ENCODE measurements at places on chromosomes 7 and 10.

DNA sequence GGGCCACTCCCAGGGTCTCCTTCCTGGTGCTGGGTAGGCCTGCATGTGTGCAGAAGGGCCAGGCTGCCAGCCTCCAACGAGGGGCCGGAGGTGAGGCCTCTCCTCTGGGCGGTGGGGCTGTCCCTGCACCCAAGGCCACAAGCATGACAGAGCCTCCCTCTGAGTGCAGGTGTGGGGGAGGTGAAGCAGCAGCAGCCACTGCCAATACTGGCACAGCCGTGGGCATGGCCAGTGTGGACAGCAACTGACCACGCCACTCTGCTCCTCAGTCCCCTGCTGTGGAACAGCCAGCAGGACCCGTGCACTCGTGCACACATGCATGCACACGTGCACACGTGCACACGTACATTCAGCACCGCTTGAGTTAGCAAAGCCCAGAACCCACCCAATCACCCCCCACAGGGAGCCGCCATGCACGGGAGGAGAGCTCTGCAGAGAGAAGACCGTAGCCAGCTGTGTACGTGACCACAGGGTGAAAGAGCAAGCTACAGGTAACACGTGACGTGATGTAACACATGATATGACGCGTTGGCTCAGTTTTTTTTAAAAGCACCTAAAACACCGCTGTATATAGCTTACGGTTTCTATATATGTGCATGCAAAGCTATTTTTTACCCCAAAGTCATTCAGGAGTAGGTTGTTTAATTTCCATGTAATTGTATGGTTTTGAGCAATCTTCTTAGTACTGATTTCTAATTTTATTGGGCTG, 23.1 kb downstream of the PAPOLB start:
- DNase-seq, result no peak

DNA sequence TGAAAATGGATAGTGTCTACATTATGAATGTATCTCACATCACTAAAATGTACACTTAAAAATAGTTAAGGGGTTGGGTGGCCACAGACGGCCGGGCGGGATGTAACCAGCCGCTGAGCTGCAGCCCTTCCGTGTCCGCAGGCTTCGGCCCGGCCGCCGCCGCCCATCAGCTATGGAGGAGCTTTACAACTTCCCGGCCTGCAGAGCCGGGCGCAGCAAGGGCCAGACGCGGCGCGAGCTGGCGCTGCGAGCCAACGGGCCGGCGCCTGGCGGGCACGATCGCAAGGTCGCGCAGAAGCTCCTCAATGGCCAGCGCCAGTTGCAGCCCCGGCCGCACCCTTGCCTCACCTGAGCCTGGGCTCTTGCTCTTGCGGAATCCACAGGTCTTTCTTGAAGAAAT, 69.1 kb downstream of the KMT2C start:
- DNase-seq, result no peak

DNA sequence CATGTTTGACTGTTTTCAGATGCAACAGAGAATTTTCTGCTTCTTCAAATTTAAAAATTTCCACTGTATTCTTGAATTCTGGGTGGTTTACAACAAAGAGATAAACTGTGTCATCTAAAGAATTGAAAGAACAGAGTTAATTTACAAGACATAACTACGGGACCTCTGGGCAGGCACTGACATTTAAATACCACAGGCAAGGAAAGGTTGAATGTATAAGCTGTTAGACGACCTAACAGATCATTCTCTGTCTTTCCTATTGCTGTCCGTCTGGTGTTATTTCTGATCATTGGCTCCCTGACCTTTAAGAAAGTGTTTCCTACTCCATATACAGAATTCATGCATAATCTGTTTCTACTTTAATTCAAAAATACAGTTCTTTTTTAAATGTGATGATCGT, 15.5 kb upstream of the PON3 start:
- no peak for DNase-seq

- DNase-seq, result no peak
Observed at GRCh38 chr7:116293139-116293538, 82.8 kb downstream of the TES start.

DNA sequence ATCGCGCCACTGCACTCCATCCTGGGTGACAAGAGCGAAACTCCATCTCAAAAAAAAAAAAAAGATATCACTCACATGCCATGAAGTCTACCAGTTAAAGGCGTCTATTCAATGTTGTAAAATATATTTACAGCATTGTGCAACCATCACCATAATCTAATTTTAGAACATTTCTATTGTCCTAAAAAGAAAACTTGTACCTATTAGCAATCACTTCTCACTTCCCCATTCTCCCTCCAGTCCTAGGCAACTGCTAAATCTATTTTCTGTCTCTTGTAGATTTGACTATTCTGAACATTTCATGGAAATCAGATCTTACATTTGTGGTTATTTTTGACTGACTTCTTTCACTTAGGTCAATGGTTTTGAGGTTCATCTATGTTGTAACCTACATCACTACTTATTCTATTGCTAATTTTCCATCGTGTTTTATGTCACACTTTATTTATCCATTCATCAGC, 25.2 kb upstream of the OTUD1 start:
- peak; percentile 56 for DNase-seq

GRCh38 chr7:100875356-100875751, 451 bp downstream of the SRRT start:
- no peak for DNase-seq

DNA sequence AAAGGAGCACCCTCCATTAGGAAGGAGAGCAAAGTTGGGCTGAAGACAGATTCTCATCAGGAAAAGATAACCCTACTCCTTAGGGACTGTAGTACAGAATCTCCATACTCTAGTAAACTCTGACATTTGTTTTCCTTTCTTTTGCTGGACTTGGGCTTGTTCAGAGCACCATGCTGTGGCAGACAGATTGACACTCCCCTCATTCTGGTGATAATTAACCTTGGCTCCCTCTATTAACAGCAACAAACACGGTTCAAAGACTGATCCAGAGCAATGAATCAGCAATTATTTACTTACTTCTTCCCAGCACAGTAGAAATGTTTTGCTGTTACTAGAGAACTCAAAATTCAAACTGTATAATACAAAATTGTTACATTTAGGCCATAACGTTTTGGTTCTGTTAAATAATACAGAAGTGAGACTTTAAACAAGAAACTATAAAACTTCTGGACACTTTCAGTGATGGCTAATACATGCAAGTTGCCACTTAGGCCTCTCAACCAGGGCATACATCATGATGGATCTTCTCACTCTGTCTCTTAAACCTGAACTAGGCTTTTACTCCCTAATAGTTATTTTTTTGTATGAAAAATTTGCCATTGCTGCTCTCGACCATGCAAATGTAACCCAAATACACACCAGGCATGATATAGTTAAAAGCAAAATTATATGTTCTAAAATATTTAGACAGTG, 639.0 kb downstream of the IPMK start:
- peak; percentile 2 for DNase-seq

GRCh38 chr7:3321206-3321605, 20.2 kb downstream of the SDK1 start:
- no peak for DNase-seq

- no peak for DNase-seq
Observed at GRCh38 chr10:17003651-17004286, 125.8 kb downstream of the CUBN start.

DNA sequence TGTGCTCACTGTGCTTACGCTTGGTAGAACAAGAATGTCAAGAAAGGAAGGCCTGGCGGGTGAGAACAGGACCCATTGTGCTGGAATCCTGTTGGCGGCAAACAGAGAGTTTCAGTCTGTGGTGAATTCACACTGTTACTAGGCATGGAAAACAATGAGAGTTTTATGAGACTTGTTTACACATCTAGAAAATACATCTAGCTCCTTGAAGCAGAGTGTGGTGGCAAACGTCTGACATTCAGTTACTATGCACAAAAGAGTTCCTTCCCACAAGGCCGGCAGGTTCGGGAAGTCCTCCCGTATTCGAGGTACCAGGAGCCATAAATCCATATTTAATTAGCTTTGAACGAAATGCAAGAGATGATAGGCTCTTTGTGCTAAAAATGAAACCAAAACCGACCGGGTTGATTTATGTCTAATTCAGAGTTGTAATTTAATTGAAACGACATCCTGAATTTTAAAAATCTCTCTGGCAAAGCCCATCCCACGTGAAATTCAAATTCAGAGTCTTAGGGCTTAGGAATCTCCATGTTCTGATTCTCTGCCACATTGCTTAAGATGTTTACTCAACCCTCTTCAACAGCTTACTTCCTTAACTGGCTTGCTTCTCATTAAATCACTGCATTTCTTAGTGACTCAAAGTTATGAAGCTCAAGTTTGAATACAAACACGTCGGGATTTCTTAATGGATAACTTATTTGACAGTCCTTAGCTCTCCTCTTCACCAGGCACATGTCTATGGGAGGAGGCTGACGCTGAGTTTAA, 299.9 kb upstream of the PITRM1 start:
- DNase-seq, result peak; percentile 97

- no peak for DNase-seq
Observed at GRCh38 chr10:4807761-4808507, 18.1 kb upstream of the AKR1E2 start.

DNA sequence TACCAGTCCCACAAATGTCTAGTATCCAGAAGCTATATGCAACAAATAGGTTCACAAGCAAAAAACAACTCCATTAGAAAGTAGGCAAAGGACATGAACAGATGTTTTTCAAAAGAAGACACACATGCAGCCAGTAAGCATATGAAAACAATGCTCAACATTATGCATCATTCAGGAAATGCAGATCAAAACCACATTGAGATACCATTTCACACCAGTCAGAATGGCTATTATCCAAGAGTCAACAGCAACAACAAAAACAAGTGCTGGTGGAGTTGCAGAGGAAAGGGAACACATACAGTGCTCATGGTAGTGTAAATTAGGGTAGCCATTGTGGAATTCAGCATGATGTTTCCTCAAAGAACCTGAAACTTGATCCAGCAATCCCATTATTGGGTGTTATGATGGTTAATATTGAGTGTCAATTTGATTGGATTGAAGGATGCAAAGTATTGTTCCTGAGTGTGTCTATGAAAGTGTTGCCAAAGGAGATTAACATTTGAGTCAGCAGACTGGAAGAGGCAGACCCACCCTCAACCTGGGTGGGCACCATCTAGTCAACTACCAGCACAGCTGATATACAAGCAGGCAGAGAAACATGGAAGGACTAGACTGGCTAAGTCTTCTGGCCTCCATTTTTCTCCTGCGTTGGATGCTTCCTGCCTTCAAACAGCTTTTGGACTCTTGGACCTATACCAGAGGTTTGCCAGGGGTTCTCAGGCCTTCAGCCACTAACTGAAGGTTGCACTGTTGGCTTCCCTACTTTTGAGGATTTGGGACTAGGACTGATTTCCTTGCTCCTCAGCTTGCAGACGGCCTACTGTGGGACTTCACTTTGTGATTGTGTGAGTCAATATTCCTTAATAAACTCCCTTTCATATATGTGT, 218.4 kb upstream of the SEMA3D start:
- no peak for DNase-seq

DNA sequence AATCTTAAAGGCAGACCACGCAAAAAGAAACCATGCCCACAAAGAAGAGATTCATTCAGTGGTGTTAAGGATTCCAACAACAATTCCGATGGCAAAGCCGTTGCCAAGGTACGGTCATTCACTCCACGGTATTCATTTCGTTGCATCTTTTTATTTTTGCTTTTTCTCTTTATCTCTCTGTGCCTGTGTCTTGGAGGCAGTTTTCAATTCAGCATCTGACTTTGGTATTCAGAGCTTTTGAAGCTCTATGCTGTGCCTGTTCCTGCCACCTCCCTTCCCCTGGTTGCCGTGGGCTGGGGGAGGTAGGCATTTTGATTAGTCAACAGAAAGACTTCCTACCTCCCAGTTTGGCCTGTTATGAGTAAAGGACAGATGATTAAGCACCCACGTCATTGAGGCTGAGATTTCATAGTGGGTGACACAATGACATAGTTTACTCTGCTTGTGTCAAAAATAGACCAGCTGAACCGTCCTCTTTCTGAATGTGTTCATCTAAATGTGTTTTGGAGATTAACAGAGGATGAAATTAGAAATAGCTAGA, 149.5 kb downstream of the ARID5B start:
- DNase-seq, result peak; percentile 68

DNA sequence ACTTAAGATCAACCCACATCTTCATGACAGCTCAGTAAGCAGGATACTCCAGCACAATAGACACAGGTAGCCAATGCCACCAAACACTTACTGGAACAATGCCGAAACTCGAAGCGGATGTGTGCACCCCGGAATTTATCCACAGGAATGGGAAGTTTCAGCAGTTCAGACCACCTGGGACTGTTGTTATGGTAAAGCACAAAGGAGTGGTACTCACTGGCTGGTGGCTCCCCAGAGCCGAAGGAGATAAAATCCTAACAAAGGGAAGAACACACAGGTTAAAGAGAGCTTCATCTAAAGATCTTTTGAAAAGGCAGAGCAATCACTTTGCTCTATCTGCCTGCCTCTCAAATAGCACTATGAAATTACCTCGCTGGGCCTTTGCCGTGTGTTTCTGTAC, 305.9 kb downstream of the DOCK4 start:
- no peak for DNase-seq

GRCh38 chr7:13032576-13032975, 345.1 kb downstream of the ARL4A start:
- no peak for DNase-seq

DNA sequence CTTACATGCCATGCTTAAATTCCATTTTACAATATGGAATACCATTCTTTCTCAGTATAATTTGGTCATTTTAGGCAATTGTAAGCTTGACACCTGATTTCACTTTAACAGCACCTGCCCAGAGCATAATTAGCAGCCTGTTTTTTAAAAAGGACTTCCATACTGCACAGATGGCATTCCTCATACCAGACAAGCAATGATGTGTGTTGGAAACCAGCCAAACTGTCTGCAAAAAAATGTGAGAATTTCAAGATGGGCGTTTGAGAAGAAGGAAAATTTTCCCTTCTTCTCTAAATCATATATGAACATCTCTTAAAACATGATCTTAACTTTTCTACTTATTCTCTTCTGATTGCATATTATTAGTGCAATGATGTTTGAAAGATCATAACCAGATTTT, 40.4 kb upstream of the AGMO start:
- DNase-seq, result no peak

GRCh38 chr7:96388620-96389383, 66.9 kb upstream of the SLC25A13 start:
- no peak for DNase-seq

DNA sequence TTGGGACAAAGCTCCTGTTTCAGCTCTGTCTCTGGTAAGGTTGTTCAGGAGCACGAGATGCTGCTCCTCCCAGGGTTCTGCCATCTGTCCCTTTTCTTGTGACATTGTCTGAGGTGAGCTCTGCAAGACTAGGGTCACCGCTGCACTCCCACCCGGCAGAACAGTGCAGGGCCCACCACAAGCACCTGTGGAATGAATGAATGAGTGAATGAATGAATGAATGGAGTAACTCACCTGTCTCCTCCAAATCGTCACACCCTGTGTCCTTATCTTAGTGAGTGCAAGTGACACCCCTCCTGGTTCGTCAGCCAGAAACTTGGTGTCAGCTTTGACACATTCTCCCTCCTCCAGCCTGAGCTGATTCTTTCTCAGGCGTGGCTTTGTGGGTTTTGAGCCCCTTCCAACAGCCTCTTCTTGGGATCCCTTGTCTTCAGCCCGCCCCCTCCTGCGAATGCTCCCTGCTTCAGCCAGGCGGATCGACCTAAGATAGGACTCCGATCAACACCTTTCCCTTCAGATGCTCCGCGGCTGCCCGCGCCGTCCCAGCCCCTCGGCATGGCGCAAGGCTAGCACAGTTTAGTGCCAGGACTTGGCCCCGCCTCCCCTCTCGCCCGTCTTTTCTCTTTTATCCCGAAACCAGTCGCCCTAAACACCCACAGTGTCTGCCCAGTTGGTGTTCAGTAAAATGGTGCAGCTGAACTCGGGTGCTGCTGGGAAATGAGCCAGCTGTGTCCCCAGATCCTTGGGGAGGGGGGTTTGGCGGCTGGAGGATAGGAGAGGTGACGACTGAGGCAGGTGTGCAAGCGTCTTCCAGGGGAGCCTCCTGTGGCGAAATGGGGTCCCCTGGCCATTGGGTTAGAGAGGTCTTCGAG, 89.3 kb downstream of the BEND7 start:
- DNase-seq, result no peak

All from pons (tissue), 1 donor.